ENCODE measurements at places on chromosomes 1 and 21. TPM values are rescaled to one million over a fixed set of nuclear protein-coding genes. Genes with fewer than 3 reads are reported as not detected.

GRCh38 chr1:5796028-5796427, 196.2 kb downstream of the NPHP4 start:
- DNase-seq, result no peak

- no peak for DNase-seq
Measured at GRCh38 chr1:201769072-201769471, 59.9 kb upstream of the IPO9 start.

DNA sequence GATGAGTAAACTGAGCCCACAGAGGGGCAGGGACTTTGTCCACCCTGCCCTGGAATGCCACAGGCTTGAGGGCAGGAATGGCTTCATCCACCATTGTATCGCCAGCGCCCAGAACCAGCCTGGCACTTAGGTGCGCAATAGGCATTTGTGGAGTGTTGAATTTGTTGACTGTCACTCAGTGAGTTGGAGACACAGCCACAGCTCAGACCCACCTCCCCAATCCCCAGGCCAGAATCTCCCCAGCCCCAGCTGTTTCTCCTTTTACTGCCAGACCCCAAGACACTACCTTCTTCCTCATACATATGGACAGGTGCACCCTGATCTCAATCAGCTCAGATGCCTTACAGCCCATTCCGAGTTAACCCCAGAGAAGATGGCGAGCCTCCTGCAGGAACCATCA, 674.5 kb downstream of the MATN1 start:
- DNase-seq, result no peak

Gene DNAJC11
- 78.0 TPM for total RNA-seq

Gene RGS16
- 0.64 TPM for total RNA-seq
